ENCODE measurements at places on chromosomes 1 and 21.
A peak's percentile ranks its signal among the peaks of the same experiment; 100 is the strongest.

DNA sequence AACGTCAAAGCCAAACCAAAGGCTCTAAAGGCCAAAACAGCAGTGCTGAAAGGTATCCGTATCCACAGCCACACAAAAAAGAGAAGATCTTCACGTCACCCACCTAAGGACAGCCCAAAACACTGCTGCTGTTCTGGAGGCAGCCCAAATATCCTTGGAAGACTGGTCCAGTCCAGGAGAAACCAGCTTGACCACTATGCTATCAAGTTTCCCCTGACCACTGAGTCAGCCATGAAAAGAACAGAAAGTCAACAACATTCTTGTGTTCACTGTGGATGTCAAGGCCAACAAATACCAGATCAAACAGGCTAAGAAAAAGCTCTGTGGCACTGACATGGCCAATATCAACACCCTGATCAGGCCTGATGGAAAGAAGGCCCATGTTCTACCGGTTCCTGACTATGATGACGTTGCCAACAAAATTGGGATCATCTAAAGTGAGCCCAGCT, 32.1 kb downstream of the ARID4B start:
- DNase-seq: no peak

GRCh38 chr1:17795836-17796645, 40.9 kb downstream of the ACTL8 start:
- DNase-seq: no peak

DNA sequence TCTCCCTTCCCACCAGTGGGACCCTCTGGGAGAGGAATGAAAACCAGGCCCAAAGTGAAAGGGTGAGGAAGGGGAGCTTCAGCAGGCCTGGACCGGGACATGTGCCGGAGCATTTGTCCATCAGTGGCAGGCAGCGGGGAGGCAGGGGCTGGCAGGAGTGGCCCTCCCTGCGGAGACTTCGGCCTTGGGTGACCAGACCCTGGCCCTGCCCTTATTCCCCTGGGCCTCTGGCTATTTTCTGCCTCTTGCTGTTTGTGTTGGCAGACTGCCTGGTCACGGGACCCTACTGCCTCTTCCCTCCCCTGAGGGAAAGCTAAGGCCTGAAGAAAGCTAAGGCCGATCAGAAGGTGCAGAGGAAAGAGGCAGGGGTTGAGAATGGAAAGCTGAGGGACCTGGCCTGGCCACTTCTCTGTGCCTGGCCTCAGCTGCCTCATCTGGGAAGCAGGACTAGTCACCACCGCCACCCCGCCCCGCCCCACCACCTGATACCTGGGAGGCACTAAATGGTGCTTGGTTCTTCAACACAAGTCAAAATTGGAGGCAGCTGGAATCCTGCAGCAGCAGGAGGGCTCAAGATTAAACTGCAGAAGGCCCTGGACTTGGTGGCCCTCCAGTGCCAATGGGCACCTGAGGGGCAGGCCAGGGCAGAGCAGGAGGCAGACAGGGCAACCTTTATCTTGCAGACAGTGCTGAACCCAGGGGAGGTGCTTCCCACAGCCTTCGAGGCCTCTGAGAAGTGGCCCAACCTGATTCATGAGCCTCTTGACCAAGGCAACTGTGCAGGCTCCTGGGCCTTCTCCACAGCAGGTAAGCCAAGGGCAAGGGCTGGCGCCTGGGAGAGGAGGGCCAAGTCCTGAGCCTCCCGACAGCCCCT, 7.9 kb downstream of the TINAGL1 start:
- peak; percentile 83 for DNase-seq

DNA sequence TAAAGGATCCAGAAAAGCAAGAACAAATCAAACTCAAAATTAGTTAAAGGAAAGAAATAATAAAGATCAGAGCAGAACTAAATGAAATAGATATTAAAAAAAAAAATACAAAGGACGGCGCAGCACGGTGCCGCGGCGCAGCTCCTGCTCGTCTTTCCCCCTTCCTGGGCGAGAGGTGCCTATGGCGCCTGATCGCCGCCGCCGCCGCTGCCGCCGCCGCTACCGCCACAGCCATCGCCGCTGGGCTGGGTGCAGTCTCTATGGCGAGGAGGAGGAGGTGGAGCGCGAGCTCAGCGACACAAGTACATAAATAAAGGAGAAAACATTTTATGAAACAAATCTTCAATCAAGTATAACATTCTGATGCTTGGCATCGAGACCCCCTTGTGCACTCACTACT, 77.6 kb upstream of the VANGL1 start:
- DNase-seq: peak; percentile 27

GRCh38 chr1:229158927-229159326, 112.0 kb upstream of the RAB4A start:
- DNase-seq: no peak

GRCh38 chr1:17307946-17308345, at the start of gene PADI4:
Gene PADI4 (plus strand): TSS chr1:17308197. CDS start chr1:17308223, 26 bp downstream.
- no peak for DNase-seq

DNA sequence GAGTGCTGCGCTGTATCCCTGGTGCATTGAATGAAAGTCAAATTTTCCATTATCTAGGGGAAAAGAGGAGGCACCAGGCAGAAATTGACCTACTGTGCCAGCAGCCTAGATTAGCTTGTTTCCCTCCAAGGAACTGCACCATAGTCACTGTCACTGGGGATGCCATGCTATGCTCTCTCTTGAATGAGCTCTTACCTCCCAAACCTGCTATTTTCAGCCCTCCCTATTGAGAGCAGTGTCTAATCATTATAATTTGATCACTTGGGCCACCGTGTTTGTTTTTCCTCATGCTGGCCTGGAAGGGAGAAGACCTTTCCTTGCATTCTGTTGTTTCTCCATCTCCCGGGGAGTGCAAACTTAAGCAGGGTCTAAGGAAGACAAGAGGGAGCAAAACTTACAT, 492.9 kb downstream of the SIPA1L2 start:
- no peak for DNase-seq

DNA sequence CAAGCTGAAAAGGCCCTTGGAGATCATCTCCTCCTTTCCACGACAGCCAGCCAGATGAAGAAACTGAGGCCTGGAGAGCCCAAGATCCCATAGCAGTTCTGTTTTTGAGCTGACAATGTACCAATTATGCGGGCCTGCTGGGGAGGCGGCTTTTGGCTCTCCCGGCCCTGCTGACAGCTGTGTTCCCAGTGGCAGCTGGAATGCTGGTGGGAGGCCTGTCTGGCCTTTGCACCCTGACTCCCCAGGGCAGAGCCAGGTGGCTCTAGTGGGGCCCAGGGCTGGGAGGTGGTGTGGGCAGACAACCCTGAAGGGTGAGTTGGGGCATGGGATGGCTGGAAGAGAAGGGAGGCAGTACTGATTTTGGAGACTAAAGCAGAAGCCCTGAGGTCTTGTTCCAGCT, 30.7 kb upstream of the WASF2 start:
- no peak for DNase-seq

DNA sequence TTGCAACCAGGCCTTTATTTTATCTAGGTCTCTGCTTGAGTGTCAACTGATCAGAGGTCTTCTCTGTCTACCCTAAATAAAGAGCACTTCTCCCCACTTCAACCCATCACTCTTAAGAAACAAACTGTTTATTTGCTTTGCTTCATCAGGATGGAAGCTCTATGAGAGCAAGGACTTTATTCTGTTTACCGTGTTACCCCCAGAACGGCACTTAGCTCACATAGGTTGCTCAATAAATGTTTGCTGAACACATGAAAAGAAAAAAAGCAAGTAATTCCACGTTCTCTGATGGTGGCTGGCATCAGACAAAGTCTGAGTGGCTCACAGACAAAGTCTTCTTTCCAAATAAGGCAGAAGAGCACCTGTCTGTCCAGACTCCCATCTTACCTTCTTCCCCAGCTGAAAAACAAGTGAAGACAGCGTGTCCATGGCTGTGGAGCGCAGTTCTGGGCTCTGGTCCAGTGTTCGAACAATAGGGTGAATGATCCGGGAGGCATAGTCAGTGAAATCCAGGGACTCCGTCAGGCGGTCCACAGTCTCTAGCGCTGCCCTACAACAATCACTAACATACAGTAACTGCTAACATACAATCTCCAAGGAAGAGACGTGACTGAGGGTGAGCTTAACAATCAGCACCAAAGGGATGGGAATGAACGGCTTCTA, 22.9 kb downstream of the ANGPTL7 start:
- DNase-seq: no peak

- DNase-seq: no peak
Measured at GRCh38 chr21:29055080-29055479, 18.4 kb downstream of the CCT8 start.

- DNase-seq: no peak
Measured at GRCh38 chr21:16752475-16752857, 760.4 kb upstream of the CXADR start.

Measured in cardiac muscle cell (in vitro differentiated cells and primary cell).